ENCODE measurements at places on chromosomes 3 and 15.

GRCh38 chr3:180093535-180093934 is 56.8 kb upstream of the PEX5L start:
- H3K36me3 ChIP-seq, result no peaks in the 10 kb centered on the region
- no peaks in the 10 kb centered on the region for H3K4me1 ChIP-seq
- H3K27me3 ChIP-seq, result no peaks in the 10 kb centered on the region
- no peak overlapping the region for H3K27ac ChIP-seq

DNA sequence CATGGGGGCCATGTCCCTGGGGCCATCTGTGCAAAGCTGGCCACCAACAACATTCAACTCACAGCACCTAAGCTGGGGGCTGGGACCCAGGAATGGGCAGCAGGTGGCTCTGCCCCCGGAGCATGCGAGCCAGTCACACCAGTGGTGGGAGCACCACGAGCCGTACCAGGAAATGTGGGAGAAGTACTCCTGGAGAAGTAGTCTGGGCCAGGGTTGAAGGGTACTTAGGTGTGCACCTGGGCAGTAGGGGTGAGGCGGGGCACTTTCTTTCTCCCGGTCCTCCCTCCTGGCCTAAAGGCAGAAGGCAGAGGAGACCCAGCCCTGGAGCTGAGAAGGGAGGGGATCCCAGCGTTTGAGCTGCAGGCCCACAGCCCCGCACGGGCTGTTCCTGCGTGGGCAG is 94.2 kb downstream of the PLXNA1 start:
- H3K27me3 ChIP-seq, result no peaks in the 10 kb centered on the region
- H3K4me1 ChIP-seq, result peaks cover 10% of the 10 kb centered on the region
- H3K4me3 ChIP-seq, result no peak overlapping the region

DNA sequence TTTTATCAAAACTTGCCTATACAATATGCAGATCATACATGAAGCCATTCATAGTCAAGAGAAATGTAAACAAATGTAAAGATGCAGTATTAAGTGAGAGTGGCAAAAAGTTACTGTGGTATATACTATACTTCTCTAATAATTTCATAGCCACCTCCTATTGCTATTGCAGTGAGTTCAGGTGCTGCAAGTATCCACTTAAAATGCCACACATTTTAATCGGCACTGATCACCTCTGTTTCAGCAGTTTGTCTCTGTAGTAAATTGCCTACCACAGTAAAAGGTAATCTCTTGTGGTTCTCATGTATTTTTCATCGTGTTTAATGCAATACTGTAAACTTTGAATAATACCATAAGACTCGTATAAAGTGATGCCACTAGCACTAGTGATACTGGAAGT is 20.4 kb upstream of the FAH start:
- H3K27ac ChIP-seq, result no peak overlapping the region
- DNase-seq, result no peak
- no peaks in the 10 kb centered on the region for H3K4me1 ChIP-seq

DNA sequence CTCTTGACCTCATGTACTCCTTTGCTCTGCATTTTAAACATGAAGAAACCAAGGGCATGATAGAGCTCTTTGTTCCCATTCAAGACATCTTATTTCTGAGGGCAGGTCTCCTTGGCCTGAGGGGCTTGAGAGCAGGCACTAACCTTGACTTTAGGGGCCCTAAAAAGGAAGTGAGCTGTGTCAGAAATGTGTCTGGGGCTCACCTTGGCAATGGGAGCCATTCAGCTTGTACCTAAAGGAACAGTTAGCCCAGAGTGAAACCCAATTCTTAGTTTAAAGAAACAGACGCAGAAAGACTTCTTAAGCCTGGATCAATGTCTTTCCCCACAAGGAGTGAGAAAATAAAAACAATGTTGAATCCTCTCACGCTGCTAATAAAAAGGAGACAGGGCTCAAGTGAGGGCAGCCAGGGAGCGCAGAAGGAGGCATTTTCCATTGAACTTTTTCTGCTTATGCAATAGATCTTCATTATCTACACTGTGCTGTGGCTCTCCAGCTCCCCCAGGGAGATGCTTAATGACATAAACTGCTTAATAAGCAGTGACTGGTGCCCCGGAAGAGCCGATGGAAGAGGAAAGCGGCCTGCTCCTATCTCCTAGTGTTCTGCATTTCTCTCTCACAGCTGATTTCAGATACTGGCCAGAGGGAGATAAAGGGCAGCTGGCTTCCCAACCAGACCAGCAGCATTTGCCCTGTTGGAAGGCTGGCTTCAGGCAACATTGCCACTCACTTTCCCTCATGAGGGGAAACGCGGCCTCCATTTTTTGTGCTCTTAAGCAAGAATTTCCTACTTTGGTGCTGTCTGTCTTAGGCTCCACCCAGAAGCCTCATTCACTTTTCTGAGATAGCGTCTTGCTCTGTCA is 152.0 kb downstream of the OPA1 start:
- no peaks in the 10 kb centered on the region for H3K36me3 ChIP-seq
- peaks cover 7% of the 10 kb centered on the region for H3K4me1 ChIP-seq
- peaks cover 22% of the 10 kb centered on the region for H3K27me3 ChIP-seq
- no peak for DNase-seq
- no peak overlapping the region for H3K4me3 ChIP-seq

GRCh38 chr3:66140743-66141372 is 79.9 kb upstream of the SLC25A26 start:
- no peak overlapping the region for H3K27ac ChIP-seq
- no peak overlapping the region for H3K4me3 ChIP-seq
- no peaks in the 10 kb centered on the region for H3K36me3 ChIP-seq
- no peak for DNase-seq
- no peaks in the 10 kb centered on the region for H3K4me1 ChIP-seq

DNA sequence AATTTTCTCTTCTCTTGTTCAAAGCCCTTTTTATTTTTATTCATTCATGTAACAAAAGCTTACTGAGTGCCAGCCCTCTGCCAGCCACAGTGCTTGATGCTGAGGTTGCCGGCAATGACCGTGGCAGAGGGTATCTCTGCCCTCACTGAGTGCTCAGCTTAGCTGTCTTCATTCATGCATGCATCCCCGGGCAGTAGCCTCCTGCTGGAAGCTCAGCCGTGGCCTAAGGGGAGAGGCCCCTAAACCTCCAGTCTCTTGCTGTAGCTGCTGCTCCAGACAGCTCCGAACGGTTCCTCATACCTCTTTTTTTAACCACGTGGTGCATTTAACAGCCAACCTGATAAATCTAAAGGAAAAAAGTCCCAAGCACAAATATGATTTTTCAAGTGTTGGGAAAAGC is 34.6 kb upstream of the CCDC66 start:
- no peak overlapping the region for H3K27ac ChIP-seq

DNA sequence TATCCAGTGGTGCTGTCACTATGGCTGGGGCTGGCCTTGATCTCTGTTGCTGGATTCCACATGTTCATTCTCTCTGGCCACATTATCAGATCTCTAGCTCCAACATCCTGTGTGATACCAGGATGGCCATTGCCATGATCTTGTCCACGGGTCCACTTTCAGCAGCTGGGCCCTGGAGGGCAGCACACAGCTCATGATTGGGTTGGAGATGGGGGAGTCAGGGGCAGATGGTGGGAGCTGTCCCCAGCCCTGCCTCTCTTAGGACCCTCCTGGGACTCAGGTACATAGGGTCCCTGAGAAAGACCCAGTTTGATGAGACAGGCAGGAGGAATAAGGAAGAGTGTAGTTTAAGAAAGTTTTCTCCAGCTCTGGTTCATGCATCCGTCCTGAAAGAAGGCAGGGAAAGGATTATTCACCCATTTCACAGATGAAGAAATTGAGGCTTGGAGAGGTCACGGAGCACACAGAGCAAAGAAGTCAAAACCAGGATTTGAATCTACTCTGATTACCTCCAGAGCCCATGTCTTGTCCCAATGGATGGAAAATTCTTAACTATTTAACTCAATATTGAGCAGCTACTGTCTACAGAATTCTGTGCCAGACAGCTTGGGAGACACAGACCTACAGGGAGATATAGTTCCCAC is 100.5 kb downstream of the LINGO1 start:
- no peak overlapping the region for H3K4me3 ChIP-seq
- peaks cover 14% of the 10 kb centered on the region for H3K27me3 ChIP-seq
- no peak for DNase-seq
- H3K4me1 ChIP-seq, result no peaks in the 10 kb centered on the region
- no peak overlapping the region for H3K27ac ChIP-seq

DNA sequence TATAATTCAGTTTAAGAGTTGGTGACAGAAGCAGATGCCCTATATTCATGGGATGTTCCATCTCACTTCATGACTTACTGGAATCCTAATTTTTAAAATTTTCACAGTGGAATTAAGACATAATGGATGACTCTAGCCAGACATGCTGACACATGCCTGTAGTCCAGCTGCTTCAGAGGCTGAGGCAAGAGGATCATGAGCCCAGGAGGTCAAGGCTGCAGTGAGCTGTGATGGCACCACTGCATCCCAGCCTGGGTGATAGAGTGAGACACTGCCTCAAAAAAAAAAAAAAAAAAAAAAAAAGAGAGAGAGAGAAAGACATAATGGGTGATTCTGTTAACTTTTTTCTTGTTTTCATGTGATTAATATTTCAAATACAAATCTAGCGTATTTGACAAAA is 123.6 kb downstream of the KLHL25 start:
- no peak overlapping the region for H3K4me3 ChIP-seq
- H3K4me1 ChIP-seq, result peaks cover 19% of the 10 kb centered on the region
- peaks cover 56% of the 10 kb centered on the region for H3K36me3 ChIP-seq
- H3K27ac ChIP-seq, result no peak overlapping the region
- no peaks in the 10 kb centered on the region for H3K27me3 ChIP-seq
- no peak for DNase-seq

DNA sequence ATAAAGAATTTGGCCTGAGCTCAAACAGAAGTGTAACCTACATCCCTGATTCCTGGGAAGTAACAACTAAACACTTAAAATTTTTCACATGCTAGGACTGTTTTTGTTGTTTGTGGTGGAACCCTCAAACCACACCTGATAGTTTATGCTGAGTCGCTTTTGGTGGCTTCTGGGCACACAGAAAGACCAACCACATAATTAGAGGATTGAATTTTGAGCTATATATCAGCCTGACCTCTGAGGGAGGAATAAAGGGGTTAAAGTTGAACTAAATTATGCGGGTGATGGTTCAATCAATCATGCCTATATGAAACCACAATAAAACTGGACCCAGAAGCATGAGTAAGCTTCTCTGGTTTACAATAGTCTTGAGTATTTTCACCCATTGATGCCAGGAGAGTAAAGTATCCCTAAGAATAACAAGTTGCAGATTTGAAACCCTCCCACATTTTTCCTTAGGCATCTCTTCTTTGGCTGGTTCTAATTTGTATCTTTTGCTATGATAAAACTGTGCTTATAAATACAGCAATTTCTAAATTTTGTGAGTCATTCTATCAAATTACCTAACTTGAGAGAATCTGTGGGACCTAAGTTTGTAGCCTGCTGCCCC is 1304.5 kb upstream of the GBE1 start:
- H3K27me3 ChIP-seq, result no peaks in the 10 kb centered on the region
- H3K36me3 ChIP-seq, result no peaks in the 10 kb centered on the region
- DNase-seq, result no peak
- no peak overlapping the region for H3K27ac ChIP-seq

- H3K4me1 ChIP-seq, result peaks cover 33% of the 10 kb centered on the region
- no peaks in the 10 kb centered on the region for H3K27me3 ChIP-seq
- H3K4me3 ChIP-seq, result peak overlapping the region; percentile 1
- peak overlapping the region; percentile 85 for H3K27ac ChIP-seq
- peaks cover 2% of the 10 kb centered on the region for H3K36me3 ChIP-seq
Measured at GRCh38 chr3:170007031-170007663, 30.6 kb upstream of the GPR160 start.
